NCI-H526 (cell line): ENCODE measurements at places on chromosomes 1 and 21.

- peak; percentile 80 for DNase-seq
Observed at GRCh38 chr1:83626603-83627002, 372.3 kb downstream of the TTLL7 start.

- DNase-seq, result peak; percentile 21
Observed at GRCh38 chr1:228059634-228060457, 22.7 kb upstream of the ARF1 start.

DNA sequence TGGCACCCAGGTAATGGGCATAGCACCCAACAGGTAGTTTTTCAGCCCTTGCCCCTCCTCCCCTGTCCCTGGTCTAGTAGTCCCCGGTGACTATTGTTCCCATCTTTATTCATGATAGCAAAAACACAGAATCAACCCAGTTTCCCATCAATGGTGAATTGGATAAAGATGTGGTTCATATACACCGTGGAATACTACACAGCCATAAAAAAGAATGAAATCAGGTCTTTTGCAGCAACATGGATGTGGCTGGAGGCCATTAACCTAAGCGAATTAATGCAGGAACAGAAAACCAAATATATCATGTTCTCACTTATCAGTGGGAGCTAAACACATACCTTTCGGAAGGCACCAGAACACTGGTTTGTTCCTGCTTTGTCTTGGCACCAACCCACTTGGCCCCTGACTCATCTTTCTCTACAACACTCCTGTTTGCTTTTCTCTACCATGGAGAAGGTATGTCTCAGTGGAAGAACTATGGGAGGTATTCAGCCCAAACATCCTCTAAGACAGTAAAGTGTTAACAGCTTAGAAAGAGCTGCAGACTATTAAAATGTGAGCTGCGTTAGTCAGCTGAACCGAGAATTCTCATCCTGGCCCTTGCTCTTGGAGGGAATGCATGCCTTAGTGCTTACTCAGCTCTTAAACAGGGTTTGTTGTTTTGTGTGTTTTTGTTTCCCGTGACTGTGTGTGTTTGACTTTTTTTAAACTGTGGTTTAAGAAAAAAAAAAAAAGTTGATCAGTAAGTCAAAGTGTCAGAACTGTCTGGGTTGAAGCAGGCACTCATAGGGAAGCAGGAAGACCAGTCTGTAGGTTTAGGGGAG lies 203.0 kb downstream of the TOMM20 start:
- DNase-seq, result no peak

- DNase-seq, result no peak
Observed at GRCh38 chr1:47677241-47677940, 239.5 kb downstream of the FOXD2 start.

GRCh38 chr1:230109895-230110667 lies 43.0 kb downstream of the GALNT2 start:
- no peak for DNase-seq

- DNase-seq, result no peak
Observed at GRCh38 chr21:17693801-17694200, 81.1 kb upstream of the BTG3 start.

DNA sequence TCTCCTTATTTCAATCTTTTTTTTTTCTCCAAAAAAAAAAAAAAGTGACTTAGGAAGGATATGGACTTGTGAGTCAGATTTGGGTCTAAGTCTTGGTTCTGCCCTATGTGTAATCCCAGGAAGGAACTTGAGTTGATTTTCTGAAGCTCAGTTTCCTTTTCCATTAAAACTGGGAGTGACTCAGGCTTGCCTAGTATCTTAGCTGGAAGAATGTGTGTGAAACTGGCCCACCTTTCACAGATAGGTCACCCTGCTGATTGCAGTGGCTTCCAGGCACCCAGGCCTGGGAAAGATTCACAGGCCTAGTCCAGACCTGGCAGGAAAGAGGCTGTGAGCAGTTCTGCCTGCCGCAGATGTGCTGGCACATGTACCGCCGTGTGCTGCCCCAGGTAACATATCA lies 218.3 kb upstream of the HOOK1 start:
- DNase-seq, result no peak

DNA sequence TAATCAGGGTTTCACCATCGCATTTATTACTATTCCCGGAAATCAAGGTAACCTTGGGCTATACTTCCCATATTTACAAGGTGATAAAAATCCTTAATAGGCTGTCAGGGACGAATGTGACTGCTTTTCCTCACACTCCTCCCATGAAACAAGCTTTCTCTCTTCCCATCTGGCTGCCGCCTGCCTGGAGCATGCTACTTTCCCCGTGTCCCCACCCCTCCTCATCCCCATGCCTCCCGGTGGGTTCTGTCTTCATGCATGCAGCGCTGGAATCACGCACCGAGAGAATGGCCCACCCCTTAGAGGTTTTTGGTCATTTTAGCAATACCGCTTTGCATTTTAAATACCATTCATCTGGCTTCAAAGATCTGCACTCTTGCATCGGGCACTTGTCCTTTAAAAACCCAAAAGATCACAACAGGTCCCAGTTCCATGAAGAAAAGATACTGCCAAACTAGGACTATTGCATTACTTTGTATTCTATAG lies 339.1 kb downstream of the NTNG1 start:
- no peak for DNase-seq

- no peak for DNase-seq
Observed at GRCh38 chr1:219445864-219446263, 167.0 kb downstream of the ZC3H11B start.
